ENCODE measurements at places on chromosomes 3 and 15. TPM values are rescaled to one million over a fixed set of nuclear protein-coding genes. Genes with fewer than 3 reads are reported as not detected.

DNA sequence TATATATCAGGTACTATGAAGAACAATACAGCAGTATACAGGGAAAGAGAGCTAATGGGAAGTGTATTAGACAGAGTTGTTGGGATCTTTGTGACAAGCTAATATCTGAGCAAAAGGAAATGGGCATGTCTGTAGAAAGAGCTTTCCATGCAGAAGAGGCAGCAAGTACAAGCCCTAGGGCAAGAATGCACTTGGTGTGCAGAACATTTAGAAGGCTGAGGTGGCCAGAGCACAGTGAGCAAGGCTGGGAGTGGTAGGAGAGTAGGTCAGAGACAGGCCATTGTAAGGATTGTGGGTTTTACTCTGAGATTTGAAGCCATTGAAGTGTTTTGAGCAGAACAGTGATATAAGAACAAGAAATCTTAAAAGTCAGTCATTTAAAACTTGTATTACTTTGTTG is 353.9 kb upstream of the TGFBR2 start:
- ATAC-seq = peak; percentile 88

DNA sequence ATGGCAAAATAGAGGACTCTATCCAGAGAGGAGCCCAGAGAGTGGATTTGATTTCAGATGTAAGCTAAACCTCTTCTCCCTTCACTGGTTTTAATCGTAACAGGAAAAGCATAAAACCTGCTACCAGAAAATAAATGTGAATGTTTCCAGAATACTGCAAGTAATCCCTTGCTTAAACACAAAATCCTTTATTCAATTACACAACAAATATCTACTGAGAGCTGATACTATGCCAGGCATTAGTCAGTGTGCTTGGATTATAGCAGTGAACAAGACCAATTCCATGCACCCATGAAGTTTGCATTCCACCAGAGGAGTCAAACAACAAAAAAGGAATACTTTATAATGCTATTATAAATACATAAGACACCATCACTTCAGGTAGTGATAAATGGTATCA is 15.1 kb downstream of the AVEN start:
- ATAC-seq = no peak

DNA sequence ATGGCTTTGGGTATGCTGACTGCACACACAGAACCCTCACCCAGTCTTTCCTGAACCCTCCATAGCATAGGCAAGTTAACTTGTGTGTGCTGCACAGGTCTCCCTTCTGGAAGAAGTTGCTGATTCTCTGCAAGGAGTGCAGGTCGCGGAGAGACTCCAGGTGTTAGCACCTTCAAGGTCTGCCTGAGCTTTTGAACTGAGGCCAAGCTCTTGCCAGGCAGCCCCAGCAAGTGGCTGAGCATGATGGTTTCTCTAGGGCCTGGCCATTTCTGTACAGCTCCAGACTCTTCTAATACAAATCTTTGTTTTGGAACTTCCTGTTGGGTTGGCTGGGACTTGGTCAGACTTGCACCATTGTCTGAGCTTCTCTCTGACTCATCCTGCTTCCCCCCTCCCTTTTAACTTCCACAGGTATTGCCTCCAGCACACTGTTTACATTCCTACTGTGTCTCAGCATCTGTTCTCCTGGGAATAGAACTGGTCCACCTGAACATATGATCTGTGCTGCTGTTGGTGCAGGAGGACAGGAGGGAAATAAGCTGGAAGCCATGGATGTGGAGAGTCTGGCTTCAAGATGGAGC is 53.3 kb downstream of the KY start:
- ATAC-seq = no peak

DNA sequence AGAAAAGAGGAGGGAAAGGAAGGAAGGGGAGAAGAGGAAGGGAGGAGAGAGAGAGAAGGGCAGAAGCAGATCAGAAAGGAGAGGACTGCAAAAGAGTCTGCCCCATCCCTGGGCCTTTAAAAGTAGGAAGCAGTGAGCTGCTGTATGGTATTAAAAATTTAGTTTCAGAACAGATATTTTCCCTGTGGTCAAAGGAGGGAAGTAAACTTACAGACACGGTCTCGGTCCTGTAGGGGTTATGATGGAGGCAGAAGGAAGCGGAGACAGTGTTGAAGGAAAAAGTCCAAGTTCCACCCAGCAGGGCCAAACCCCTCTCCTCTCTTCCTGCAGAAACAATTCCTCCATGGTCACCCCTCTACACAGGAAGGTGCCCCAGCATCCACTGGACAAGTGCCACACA is 122.0 kb upstream of the PROK2 start:
- no peak for ATAC-seq

- ATAC-seq = no peak
Observed at GRCh38 chr15:60255390-60255789, 142.4 kb downstream of the ANXA2 start.

DNA sequence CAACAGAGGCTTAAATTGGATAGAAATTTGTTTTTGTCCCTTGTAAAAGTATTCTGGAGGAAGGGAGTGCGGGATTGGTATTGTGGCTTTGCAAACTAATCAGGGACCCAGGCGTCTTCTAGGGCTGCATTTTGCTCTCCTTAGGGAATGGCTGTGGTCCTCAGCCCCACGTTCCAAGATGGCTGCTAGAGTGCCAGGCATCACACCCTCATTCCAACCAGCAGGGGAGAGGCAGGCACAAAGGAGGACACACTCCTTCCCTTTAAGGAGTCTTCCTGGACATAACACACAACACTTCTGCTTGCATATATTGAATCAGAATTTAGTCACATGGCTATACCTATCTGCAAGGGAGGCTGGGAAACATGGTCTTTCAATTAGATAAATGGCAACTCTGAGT is 174.5 kb upstream of the LYSMD4 start:
- ATAC-seq = no peak

- no peak for ATAC-seq
Observed at GRCh38 chr15:33047077-33047476, 147.4 kb downstream of the FMN1 start.

GRCh38 chr3:29324180-29324651 is 43.3 kb downstream of the RBMS3 start:
- ATAC-seq = peak; percentile 99

Gene LNP1
- 3.7 TPM for total RNA-seq

Gene SNTN
- total RNA-seq = 0.20 TPM

DNA sequence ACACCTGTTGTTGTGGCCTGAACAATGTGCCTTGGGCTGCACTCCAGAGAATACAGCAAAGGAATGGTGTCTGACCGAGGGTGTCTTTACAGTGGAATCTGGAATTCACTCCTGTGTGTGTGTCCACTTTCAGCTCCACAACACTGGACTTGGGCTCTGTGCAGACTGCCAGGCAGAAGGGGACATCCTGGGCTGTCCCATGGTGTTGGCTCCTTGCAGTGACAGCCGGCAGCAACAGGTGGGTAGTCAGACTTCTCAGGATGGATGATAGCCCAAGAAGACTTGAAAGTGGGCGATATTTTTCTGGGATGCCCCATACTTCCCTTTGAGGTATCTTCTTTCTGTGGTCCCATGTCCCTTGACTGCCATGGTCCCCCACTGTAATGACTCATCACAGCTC is 45.0 kb downstream of the DPH3 start:
- ATAC-seq = no peak

DNA sequence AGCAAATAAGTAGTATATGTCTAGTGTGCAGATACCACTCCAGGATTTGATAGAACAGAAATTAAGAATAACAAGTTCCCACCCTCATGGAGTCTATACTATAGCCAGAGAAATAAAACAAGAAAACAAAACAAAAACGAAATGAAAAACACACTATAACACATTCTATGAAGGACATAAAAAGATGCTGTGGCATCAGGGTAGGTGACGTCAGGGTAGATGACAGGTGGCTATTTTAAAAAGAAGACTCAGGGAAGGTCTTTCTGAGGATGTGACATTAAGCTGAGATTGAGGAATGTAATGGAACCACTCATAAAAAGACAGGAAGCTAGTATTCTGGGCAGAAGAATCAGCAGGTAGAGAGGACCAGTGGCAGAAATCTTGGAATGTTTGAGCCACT is 469.6 kb downstream of the RAP2B start:
- no peak for ATAC-seq

Gene TF
- 36.7 TPM for total RNA-seq

Gene CCR3
- not detected for total RNA-seq

GRCh38 chr15:99496302-99496629 is 69.5 kb upstream of the MEF2A start:
- no peak for ATAC-seq

DNA sequence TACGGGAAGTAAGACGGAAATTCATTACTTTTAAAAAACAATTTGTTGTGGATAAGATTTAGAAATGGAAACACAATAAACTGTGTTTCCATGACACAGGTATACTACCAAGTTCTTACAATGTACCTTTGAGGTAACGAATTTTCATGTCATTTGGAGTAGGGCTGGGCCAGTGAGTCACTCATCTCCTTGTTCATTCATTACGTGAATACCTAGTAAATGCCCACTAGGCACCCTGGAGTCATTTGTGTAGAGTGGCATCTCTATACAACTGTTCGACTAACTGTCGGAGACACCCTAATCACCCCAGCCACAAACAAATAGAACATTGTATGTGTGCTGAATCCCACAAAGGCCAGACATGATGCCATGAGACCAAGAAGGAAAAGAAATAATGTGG is 94.8 kb downstream of the IGF1R start:
- ATAC-seq = no peak

Gene COLQ
- 2.8 TPM for total RNA-seq

DNA sequence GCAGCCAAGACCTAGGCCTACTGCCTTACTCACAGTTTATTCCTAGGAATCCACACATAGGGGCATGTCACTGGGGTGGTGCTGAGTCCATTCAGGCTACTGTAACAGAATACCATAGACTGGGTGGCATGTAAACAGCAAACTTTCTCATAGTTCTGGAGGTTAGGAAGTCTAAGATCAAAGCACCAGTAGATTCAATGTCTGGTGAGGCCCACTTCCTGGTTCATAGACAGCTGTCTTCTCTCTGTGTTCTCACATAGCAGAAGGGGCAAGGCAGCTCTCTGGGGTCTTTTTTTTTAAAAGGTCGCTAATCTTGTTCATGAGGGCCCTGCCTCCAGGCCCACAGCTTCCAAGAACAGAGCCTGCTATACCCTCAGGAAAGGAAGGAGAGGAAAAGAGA is 113.9 kb upstream of the MANF start:
- ATAC-seq = no peak

- no peak for ATAC-seq
Observed at GRCh38 chr15:92438471-92438870, 44.8 kb downstream of the ST8SIA2 start.

GRCh38 chr3:191238321-191238817 is 39.3 kb downstream of the OSTN start:
- ATAC-seq = peak; percentile 29

Gene TMEM207
- total RNA-seq = not detected

- peak; percentile 80 for ATAC-seq
Observed at GRCh38 chr15:89665449-89666181, 10.3 kb upstream of the KIF7 start.

Gene SCG5
- 7.0 TPM for total RNA-seq

DNA sequence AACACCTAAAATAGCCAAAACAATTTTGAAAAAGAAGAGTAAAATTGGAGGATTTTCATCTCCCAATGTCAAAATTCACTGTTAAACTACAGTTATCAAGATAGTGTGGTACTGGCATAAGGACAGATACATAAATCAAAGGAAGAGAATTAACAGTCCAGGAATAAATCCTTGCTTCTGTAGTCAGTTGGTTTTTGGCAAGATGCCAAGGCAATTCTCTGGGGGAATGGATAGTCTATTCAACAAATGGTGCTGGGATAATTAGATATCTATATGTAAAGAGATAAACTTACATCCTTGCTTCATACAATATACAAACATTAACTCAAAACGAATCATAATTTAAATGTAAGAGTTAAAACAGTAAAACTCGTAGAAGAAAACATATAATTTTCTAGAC is 57.9 kb upstream of the SELENOK start:
- peak; percentile 22 for ATAC-seq

DNA sequence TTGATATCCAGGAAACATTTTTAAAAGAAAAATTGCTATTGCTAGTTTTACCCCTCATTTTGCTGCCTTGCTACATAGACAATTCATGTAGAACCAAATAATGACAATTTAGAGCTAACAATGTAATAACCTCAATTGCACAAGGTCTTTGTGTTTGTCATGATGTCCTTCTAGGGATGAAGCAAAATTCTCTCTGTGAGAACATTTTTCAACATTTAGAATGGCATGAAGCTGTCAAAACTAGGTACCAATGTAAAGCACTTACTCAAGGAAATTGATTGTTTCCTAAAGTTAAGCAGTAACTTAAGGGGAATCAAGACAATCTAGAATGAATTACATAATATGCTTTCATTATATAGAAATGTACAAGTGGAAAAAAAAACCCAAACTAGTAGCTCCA is 7.9 kb upstream of the FGF7 start:
- no peak for ATAC-seq

DNA sequence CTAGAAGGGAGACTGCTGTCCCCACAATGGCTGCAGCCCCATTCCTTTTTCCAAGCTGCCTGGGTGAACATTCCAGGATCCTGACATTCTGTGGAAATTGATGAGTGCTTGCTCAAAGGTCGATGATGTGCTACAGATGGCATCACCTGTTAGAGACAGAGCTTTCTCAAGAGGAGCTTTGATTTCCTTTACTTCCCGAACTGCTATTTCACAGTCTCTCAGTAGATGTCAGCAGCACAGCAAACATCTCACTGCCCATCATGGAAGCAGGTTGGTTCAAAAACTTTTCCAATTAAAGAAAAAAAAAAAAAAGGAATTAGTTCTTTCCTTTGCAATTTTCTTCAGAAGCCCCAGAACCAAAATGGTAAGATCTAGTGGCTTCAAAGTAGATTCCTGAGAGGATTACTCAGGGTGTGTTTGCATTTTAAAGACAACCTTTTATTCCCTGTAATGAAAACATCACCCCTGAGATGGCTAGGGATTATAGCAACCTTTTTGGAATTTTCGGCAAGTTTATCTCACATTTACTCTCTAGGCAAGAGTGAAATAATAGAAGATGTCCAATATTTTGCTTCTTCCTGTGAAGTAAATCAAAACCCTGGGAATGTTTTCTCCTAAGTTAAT is 44.8 kb downstream of the POLR2M start:
- ATAC-seq = no peak

Gene RNF111
- total RNA-seq = 28.9 TPM

- no peak for ATAC-seq
Observed at GRCh38 chr3:126053949-126054569, 29.9 kb downstream of the SLC41A3 start.

DNA sequence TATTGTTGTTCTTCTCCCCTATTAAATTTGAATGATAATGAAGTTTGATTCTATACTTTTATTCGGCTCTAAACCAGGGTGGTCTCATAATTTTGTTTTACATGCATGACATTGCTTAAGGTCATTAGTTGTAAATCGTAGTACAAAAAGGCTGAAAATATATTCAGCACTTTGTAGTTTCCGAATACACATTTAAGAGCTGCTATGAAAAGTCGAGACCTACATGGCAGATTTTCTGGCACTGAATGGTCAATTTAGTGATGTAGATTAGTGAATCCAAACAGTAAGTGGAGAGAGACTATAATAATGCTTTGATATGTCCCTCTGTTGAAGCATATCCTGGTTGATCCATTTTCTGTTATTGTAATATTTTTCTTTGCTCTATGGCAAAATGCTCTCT is 254.0 kb upstream of the SOX2 start:
- no peak for ATAC-seq

GRCh38 chr3:127038923-127039581 is 56.1 kb downstream of the PLXNA1 start:
- no peak for ATAC-seq

Gene HYAL1
- total RNA-seq = 1.1 TPM
